Kidney epithelial cell (primary cell): ENCODE measurements at places on chromosomes 1 and 21. TPM values are rescaled to one million over a fixed set of nuclear protein-coding genes. Genes with fewer than 3 reads are reported as not detected.

The CHRNB2 gene
- total RNA-seq, result 2.5 and 3.1 TPM in 2 replicates

The OR2L5 gene
- not detected in 2 replicates for total RNA-seq

The SPRR2B gene
- not detected in 2 replicates for total RNA-seq

The SPATA45 gene
- total RNA-seq, result not detected in 2 replicates

The BMP8B gene
- 2.8 and 4.3 TPM in 2 replicates for total RNA-seq

The SLAMF1 gene
- not detected in 2 replicates for total RNA-seq

The BRINP3 gene
- total RNA-seq, result 0.04 TPM in 1 of 2 replicates, not detected in the other

The PKLR gene
- not detected in 2 replicates for total RNA-seq

The CYP4Z1 gene
- total RNA-seq, result not detected in 2 replicates

The PADI1 gene
- 1.3 and 2.4 TPM in 2 replicates for total RNA-seq

The NR1I3 gene
- total RNA-seq, result not detected in 2 replicates

The CR1L gene
- total RNA-seq, result not detected in 2 replicates

The RIPPLY3 gene
- total RNA-seq, result 0.48 and 0.92 TPM in 2 replicates

The LAMC2 gene
- total RNA-seq, result 1,180 and 1,184 TPM in 2 replicates

The CRYBG2 gene
- 2.7 and 18.6 TPM in 2 replicates for total RNA-seq

The CA6 gene
- total RNA-seq, result not detected in 2 replicates

The RNU1-2 gene
- total RNA-seq, result under 0.01 TPM in 2 replicates

The XCL1 gene
- not detected in 2 replicates for total RNA-seq
